Head of caudate nucleus (tissue), 42 donors: ENCODE measurements at places on chromosomes 16 and 17.

- DNase-seq = no peak
Measured at GRCh38 chr16:49461517-49461951, 87.9 kb downstream of the C16orf78 start.

DNA sequence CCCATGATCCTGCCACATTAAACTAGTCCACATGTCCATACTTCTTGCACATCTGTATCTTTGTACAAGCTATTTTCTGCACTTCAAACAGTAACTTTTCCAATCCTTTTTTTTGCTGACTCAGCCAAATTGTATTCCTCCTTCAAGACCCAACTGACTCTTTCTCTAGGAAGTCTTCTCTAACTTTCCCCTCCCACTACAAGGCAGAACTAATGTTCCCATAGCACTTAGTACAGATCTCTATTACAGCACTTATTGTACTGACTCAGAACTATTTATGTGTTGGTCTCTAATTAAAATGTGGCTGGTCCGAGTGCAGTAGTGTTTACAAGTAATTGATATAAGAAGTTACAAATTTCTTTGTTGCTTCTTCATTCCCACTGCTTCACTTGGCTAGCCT, 8.2 kb downstream of the FAM222B start:
- DNase-seq = no peak

DNA sequence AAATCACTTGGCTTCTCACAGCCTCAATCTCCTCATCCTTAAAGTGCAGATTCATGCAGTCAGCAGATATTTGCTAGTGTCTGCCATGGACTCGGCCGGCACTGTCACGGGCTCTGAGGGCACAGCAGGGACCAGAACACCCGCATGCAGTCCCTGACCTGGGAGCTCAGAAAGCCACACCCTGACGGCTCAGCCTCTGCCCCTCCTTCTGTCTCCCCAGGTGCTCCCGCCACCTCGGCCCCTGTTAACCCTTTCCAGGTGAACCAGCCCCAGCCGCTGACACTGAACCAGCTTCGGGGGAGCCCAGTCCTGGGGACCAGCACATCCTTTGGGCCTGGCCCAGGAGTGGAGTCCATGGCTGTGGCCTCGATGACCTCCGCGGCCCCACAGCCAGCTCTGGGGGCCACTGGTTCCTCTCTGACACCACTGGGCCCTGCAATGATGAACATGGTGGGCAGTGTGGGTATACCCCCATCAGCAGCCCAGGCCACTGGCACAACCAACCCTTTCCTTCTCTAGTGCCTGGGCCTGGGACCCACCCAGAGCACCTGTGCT, 28.7 kb downstream of the B9D1 start:
- no peak for DNase-seq

- no peak for DNase-seq
Measured at GRCh38 chr17:49003557-49004511, 6.6 kb downstream of the IGF2BP1 start.

DNA sequence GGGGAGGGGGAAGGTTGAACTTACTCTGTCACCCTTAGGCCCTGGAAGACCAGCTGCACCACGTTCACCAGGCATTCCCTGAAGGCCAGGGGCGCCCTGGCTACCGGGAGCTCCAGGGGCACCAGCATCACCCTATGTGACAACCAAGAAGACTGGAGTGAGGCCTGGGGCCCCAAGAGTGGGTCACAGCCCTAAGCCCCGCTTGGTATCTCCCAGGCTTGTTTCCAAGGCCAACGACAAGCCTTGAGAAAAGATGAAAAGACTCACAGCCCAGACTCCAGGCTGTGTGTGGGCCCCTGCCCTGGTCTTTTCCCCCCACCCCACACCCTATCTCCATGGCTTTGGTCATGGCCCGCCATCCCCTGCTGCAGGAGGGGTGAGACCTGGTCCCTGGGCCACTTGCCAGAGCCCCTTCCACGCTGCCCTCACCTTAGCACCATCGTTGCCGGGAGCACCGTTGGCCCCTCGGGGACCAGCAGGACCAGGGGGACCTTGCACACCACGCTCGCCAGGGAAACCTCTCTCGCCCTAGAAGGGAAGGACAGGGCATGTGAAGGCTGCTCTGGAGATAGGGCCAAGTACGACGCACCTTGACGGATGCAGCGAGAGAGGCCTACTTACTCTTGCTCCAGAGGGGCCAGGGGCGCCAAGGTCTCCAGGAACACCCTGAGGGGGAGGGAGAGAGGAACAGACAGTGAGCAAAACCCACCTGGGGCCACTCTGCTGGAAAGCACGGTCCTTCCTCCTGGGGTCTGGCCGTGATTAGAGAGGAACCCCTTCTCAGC, 9.9 kb downstream of the COL1A1 start:
- DNase-seq = no peak

- DNase-seq = peak; percentile 44
Measured at GRCh38 chr17:52106638-52107261, 51.8 kb downstream of the CA10 start.
